T-cell (primary cell): ENCODE measurements at places on chromosomes 16 and 17.

- DNase-seq, result no peak
Observed at GRCh38 chr16:89899879-89900481, 18.7 kb upstream of the MC1R start.

GRCh38 chr17:49817993-49818392, 29.5 kb downstream of the KAT7 start:
- peak; percentile 53 for DNase-seq

DNA sequence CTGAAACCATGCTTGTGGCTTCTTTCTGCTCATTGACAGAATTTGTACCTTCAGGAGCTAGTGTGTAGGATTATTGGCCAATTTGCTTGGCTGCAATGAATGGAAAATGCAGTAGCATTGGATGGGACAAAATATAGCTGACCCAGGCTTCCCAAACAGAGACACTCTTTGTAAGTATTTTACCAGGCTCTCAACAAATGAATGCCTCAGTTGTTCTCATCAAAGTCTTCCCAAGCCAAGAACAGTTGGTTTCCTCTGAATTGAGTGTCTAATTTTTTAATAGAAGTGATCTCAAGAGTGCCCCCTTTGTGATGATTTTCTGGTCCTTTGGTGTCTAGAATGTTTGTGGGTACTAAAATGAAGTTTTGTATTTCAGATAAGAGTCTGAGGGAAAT, 140.9 kb downstream of the SHISA9 start:
- no peak for DNase-seq

- no peak for DNase-seq
Observed at GRCh38 chr17:70072546-70073309, 2.3 kb upstream of the KCNJ16 start.

GRCh38 chr16:3879258-3879886, 1.1 kb downstream of the CREBBP start:
- no peak for DNase-seq

GRCh38 chr17:65794572-65794971, 233.1 kb upstream of the AXIN2 start:
- DNase-seq, result no peak

GRCh38 chr17:60944751-60945150, 267.1 kb downstream of the BCAS3 start:
- DNase-seq, result no peak

DNA sequence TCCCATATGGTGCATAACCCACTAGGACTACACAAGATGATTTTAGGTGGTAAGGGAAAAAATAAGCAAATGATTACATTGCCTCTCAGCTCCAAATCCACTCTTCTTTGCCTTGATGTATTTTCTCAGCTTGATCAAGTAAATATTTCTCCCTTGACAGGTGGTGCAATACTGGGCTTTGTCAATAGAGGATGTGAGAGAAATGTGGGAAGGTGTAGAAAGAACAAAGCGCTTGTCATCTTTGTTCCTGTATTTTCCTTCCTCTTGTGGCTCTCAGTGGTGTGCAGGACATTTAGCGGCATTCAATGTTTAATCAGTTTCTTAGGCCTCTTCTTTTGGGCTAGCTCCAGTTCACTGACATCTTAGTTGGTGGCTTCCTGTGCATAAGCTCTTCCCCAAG, 1165.8 kb upstream of the GOT2 start:
- no peak for DNase-seq

DNA sequence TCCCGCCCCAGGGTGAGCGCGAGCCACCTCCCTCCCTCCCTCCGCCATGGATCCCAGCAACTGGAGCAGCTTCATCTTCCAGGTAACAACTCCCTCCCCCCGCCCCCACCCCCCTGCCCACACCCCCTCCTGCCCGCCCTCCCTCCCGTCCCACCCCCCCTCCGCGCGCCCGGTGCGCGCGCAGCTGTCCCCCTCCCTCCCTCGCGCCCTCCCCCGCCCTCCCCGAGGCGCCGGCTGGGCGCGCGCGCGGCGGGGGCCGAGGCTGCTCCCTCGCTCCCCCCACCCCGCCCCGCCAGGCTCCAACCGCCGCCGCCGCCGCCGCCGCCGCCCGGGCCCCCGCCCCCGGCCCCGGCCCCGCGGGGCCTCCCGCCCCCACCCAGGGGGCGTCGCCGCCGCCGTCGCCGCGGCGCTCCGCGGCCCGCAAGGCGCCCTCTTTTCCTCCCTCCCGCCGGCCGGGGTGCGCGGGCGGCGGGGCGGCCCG, at the start of gene MAZ:
Gene MAZ (plus strand): TSS at position 431 of the 481 bp plus-strand sequence. CDS start 173 bp downstream, outside the sequence.
- DNase-seq, result no peak

- no peak for DNase-seq
Observed at GRCh38 chr17:43988301-43988700, 16.1 kb upstream of the NAGS start.

DNA sequence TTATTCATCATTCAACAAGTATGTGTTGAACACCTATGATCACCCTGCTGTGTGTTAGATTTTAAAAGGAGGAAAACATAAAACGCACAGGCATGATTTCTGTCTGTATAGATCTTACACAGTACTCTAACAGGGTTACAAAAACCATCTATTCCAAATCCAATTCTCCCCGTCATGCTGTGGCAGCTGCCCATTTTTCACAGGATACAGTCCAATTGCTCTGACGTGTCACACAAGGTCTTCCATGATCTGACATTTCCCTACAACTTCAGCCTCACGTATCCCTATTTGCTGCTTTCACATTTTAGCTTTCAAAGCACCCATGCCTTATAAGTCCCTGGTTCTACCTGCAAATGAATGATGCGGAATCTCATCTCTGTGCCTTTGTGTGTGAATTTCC, 67.0 kb upstream of the CNTNAP4 start:
- no peak for DNase-seq

DNA sequence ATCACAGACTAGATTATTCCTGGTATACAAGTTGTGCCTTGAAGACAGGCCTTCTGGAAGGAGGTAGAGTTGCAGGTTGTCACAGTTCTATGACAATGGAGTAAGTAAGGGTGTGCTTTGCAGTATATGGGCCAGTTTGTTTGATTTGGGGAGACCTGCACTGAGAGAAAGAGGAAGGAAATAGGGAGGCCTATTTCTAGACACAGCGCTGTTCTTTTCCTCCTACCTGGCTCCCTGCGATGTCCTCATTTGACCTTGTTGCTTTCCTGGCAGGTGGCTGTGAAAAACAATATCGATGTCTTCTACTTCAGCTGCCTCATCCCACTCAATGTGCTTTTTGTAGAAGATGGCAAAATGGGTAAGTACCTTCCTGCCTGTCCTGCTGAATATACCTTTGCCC, 22.5 kb upstream of the RASL10B start:
- no peak for DNase-seq
